ENCODE measurements at places on chromosomes 7 and 10. TPM values are rescaled to one million over a fixed set of nuclear protein-coding genes. Genes with fewer than 3 reads are reported as not detected.

The BBS9 gene
- total RNA-seq: 7.2 TPM

The MYPN gene
- total RNA-seq: 0.22 TPM

The ORAI2 gene
- total RNA-seq: 15.4 TPM

The LIPF gene
- total RNA-seq: not detected

The KCND2 gene
- not detected for total RNA-seq

The SLC25A28 gene
- total RNA-seq: 46.3 TPM

The SFRP5 gene
- not detected for total RNA-seq

The ZNF107 gene
- total RNA-seq: 4.6 TPM

The TRA2A gene
- 113 TPM for total RNA-seq

The NPY4R gene
- not detected for total RNA-seq

The RELN gene
- not detected for total RNA-seq

The BUD23 gene
- 71.5 TPM for total RNA-seq

The TEX47 gene
- total RNA-seq: not detected

The PGAM1 gene
- total RNA-seq: 235 TPM

The HSPA14 gene
- total RNA-seq: 14.0 TPM

The TMEM229A gene
- not detected for total RNA-seq

The SLC26A3 gene
- total RNA-seq: not detected
